GM12878 (cell line): ENCODE measurements at places on chromosomes 5 and 9. TPM values are rescaled to one million over a fixed set of nuclear protein-coding genes. Genes with fewer than 3 reads are reported as not detected.
A peak's percentile ranks its signal among the peaks of the same experiment; 100 is the strongest.

- no peak for DNase-seq
Observed at GRCh38 chr9:128068386-128069205, 564 bp downstream of the SLC25A25 start.

DNA sequence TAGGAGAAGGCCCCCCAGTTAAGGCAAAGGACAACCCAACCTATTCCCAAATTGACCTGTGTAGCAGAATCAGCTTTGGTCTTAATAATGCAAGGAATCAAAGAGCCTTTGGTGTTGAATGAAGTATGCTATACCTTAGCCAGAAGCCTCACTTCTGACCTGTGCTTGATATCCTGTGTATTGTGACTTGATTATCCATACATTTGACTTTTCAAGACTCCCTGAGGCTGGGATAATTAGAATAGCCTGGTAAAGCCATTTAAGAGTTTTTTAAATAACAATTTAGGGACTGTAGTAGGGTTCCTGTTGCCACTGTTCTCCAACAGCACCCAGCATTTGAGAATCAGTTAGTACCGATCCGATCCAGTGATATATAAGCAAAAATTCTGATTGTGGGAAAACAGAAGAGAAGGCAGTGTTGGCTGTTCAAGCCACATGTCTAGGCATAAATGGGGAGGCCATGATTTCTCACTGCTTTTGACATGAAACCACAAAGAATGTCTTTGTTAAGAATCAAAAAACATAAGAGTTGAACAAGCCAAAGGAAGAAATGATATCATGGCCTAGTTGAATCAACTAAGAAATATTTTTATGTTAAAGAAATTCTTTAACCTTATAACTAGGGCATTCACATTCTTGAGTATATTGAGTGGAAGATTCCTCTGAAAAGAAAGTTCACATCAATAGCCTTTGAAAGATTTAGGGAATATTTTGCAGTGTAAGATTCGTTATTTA is 98.9 kb downstream of the F2RL2 start:
- no peak for DNase-seq

GRCh38 chr5:154377754-154378533 is 67.9 kb upstream of the SAP30L start:
- no peak for DNase-seq

- no peak for DNase-seq
Observed at GRCh38 chr9:60545346-60545877, 368.8 kb upstream of the SPATA31A5 start.

GRCh38 chr5:74643111-74643562 is 2.6 kb upstream of the ENC1 start:
- DNase-seq, result no peak

DNA sequence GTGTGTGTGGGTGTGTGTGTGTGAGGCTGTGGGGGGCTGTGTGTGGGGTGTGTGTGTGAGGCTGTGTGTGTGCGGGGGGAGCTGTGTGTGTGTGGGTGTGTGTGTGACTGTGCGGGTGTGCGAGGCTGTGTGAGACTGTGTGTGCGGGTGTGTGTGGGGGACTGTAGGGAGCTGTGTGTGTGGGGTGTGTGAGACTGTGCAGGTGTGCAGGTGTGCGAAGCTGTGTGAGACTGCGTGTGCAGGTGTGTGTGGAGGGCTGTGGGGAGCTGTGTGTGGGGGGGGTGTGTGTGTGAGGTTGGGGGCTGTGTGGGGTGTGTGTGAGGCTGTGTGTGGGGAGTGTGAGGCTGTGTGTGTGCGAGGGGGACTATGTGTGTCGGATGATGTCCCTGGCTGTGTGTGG is 23.2 kb downstream of the AHRR start:
- DNase-seq, result no peak

- DNase-seq, result no peak
Observed at GRCh38 chr5:95298651-95299050, 13.8 kb upstream of the MCTP1 start.

DNA sequence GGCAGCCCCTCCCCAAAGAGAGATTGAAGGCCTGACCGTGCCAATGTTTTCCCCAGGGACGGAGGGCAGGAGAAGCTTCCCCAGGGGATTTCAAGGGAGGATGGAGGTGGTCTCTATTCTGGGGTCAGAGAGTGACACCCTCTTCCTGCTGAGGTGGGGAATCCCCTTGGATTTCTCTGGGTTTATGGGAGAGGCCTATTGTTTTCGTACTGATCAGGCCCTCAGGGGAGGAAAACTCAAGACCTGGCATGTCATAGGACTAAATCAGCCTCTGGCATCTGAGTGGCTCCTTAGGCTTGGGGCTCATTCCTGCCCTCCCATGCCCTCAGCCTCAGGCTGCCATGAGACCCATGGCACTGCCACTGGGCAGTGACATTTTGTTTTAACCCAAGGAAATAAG is 44.6 kb downstream of the IRF1 start:
- no peak for DNase-seq

DNA sequence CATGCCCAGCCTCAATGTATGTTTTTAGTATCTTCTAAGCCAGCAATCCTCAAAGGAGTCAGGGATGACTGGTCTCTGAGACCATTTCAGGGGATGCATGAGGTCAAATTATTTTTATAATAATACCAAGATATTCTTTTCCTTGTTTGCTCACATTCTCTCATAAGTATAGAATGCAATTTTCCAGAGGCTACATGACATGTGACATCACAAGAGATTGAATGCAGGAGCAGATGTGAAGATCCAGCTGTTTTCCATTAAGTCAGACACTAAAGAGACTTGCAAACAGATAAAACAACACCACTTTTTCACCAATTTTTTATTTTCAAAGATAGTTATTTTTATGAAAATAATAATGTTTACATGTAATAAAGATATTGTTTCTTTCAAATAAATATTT is 22.0 kb upstream of the FREM1 start:
- DNase-seq, result no peak

- DNase-seq, result no peak
Observed at GRCh38 chr5:170896779-170897178, 35.0 kb downstream of the RANBP17 start.

DNA sequence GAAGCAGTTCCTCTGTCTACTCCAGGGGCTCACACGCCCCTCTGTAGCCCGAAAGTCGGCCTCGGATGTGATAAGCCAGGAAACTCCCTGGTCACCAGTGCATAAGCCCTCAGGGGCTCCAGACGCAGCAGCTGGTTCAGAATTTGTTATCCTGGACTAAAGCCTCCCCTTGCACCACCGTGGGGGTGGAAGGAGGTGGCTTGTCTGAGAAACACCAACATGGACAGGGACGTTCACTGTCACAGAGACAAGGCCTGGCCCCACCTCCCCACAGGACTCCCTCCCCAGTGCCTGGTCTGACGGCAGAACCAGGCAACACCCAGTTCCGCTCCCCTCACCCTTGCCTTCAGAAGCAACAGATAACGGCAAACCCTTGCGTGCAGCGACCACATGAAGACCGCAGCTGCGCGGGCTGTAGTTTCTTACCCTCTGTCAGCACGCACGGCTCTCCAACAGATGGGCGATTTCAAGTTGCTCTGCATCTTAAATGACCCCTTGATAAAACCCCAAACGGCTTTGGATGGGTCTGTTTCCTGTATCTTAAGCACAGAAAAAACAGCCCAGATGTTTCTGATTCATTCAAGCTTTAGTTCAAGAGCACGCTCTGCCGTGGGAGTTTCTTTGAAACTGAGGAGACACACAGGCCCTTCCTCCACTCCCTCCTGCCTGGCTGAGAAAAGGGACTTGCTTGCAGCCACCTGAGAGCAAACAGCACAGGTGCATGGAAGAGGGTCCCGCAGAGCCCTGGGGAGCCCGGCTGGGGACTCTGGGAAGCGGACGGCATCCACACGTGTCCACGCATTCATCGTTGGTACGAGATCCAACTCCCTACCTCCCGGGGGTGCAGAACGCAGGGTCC is 44.7 kb upstream of the NKD2 start:
- no peak for DNase-seq

DNA sequence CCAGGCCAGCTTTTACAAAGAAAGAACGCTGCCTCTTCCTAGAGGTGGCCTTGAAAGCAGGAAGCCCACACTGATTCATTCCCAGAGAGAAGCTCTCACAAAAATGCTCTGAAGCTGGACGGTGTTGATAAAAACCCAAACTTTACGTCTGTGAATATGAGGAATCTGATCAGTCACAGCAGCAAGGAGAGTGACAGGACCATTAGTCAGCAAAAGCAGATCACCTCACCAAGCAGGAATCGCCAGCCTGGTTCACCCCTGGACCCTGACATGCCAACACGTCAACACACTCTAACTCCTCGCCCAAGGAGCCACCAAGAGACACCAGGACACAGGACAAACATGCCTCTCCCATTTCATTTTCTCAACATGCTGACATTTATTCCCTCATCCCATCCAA is 70.6 kb upstream of the ZNF622 start:
- DNase-seq, result no peak

DNA sequence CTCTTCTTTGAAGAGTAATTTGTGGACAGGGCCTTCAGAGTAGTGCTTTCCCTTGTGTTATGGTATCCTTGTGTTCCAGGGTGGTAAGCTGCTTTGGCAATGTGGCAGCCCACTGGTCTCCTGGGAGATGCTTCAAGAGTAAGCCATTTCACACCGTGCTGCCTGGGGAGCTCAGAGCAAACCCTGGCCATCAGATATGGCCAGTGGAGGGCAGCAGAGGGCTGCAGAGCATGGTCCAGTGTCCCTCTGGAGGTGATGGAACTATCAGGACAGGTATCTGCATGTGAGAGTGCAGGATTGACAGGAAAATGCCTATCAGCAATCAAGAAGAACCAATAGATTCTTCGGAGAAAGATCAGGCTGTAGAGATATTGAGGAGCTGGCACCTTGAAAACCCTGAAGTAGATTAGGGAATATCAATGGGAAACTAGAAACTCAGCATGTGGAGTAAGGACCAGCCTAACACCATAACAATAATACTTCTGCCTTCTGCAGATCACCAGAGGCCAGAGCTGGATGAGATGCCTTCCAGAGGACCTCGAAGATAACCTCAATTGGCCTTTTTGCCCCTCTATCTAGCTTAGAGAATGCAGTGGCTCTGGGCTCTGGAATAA is 90.8 kb downstream of the PLPPR1 start:
- DNase-seq, result no peak

DNA sequence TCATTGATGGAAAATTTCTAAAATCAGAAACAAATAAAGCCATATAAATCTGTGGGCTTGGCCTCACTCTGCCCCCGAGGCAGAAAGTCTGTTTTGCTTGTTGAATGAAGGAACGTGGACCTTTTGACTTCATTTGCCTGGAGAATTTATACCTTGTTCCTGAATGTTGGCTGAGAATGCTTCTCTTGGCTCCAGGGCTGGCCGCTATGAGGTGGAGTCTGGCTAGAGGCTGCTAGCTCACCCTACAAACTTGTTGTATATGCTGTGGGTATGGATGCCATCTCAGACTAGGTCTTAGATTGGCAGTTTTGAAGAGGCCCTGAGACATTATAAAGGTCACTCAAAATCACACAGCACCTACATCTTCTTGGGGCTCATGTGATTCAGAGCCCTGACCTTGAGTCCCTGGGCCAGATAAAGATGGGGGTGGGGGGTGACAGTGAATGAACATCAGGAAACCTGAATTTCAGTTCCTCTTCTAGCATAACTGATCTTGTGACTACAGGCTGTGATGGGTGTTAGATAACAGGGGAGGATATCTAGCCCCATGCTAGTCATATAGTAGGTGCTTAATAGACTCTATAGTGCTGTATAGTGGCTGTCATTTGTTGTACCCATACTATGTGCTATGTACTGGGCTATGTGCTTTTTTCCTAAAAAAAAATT is 2.8 kb downstream of the GM2A start:
- peak; percentile 78 for DNase-seq

- no peak for DNase-seq
Observed at GRCh38 chr9:79663878-79664277, 92.1 kb downstream of the TLE4 start.

DNA sequence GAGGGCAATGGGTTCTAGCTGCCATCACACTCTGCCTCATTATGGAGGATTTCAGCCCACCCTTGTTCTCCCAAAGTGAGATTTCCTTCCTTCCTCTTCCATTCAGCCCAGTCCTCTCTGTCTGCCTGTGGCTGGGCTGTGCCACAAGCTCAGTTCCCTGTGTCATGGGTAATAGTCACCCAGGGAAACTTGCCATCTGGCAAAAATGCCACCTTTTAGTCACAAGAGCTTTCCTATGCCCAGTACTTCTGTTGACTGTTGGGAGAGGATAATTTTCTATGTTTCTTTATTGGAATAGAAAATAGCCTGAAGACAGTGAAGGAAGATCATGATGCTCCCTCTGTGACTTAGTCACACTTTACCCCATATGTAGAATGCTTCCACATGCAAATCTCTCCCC is 71.4 kb downstream of the TLR4 start:
- no peak for DNase-seq

DNA sequence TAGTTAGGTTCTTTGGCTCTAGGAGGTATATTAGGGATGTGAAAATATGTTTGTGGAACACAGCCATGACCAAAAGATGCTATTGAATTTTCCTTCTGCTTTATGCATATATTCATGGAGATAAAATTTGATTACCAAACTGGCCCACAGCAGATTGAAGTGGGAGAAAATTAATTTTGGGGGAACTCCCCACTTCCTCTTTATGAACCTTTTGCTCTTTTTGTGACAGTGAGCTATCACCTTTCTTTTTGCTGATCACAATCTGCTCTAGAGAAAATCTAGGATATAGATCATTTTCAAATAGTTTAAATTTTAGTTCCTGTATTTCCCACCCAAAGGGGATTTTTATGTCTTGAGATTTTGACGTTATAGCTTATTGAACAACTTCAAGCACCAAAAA is 313.0 kb downstream of the GABRB2 start:
- no peak for DNase-seq

DNA sequence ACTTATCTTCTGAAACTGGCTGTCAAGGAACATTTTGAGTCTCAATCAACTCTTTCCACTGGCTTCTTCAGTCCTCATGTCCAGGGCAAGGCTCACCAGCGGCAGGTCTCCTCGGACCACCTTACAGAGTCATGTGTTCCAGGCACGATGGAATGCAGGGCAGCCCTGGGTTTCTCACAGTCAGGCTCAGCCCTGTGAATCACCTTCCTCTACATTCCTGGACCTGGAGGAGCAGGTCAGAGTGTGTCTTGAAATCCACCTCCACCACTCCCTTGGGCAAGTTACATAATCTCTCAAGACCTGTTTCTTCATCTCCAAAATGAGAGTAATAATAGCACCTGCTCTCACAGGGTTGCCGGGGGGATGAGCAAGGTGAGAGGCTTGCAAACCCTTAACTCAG is 16.0 kb downstream of the ENC1 start:
- DNase-seq, result no peak

DNA sequence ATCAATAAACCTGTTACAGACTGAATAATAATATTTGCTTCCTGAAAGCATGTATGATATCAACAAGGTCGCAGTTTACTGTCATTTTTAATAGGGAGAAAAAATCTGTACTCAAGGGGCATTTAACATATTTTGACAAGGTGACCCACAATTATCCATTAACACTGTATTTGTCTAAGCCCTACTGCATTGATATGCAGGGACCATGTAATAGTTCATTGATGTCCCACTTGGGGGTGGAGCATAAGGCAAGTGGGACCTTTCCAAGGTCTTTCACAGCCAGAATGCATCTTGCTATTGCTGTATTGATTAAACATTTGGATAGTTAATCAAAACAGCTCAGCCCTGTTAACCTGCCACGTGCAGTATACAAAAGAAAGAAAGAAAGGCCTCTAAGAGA is 502.0 kb downstream of the NR2F1-AS1 start:
- no peak for DNase-seq

The SLC34A1 gene
- polyA plus RNA-seq, result 0.07 and 0.15 TPM in 2 replicates

The MOB3B gene
- polyA plus RNA-seq, result 0.78 and 1.0 TPM in 2 replicates

The CATSPER3 gene
- polyA plus RNA-seq, result not detected in 2 replicates

The SCGB3A2 gene
- not detected in 2 replicates for polyA plus RNA-seq

The RGP1 gene
- 3.6 and 5.6 TPM in 2 replicates for polyA plus RNA-seq

The ECM2 gene
- 0.22 and 0.54 TPM in 2 replicates for polyA plus RNA-seq

The TAF11L10 gene
- polyA plus RNA-seq, result not detected in 2 replicates

The LEAP2 gene
- polyA plus RNA-seq, result 3.3 and 3.4 TPM in 2 replicates

The PTGES gene
- not detected in 2 replicates for polyA plus RNA-seq

The C9 gene
- not detected in 2 replicates for polyA plus RNA-seq

The PTPDC1 gene
- 2.4 and 2.8 TPM in 2 replicates for polyA plus RNA-seq

The ZBTB34 gene
- polyA plus RNA-seq, result 1.5 and 1.6 TPM in 2 replicates
